Midbrain (tissue), 1 donor: ENCODE measurements at places on chromosomes 3 and 15.

GRCh38 chr15:92069308-92070250, 216.1 kb downstream of the SLCO3A1 start:
- DNase-seq: no peak

DNA sequence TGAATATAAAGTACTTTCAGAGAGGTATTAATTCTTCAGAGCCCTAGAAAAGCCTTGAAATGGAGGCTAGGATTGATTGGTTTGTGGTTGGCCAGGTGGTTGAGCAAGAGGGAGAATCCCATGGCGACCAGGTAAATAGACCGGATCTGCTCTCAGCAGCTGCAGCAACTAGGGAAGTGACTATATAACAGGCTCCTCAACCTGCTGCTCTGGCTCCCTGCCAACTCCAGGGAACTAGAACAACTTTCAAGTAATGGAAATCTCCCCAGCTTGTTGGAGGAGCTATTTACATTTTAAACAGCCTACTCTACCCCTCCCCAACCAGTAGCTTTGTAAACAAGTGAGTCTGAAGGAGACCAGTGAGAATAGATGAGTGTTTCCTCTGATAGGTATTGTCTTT, 121.8 kb upstream of the CADM2 start:
- no peak for DNase-seq

- no peak for DNase-seq
These were observed 57.9 kb upstream of the SEC22A start for GRCh38 chr3:123143669-123144411.

GRCh38 chr3:4060064-4060463, 243.1 kb upstream of the SETMAR start:
- no peak for DNase-seq

DNA sequence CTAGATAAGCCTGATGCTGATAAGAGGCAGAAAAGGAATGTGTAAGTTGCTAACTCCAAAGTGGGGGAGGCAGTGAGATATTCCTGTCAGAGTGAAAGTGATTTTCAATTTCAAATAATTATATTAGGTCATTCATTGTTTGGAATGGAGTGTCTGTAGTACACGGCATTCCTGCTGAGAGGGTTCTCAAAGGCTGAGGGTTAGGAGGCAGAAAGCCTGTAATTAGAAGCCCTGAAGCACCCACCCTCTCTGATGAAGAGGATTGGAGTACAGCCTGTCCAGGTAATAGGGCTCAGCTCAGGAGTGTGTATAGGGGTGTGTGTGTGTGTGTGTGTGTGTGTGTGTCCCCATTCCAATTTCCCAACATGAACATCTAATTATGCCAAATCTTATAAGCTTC, 486.8 kb downstream of the MAGI1 start:
- no peak for DNase-seq

DNA sequence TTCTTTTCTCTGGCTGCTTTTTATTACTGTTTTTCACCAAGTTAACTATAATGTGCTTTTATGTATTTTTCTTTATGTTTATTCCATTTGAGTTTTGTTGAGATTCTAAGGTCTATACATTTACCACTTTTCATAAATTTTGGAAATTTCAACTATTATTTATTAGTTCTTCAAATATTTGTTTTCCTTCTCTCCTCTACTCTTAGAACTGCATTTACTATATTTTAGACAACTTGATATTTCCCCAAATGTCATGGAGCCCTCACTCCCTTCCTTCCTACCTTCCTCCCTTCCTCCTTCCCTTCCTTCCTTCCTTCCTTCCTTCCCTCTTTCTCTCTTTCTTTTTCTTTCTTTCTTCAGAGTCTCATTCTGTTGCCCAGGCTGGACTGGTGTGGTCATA, 81.4 kb upstream of the TNIK start:
- no peak for DNase-seq

DNA sequence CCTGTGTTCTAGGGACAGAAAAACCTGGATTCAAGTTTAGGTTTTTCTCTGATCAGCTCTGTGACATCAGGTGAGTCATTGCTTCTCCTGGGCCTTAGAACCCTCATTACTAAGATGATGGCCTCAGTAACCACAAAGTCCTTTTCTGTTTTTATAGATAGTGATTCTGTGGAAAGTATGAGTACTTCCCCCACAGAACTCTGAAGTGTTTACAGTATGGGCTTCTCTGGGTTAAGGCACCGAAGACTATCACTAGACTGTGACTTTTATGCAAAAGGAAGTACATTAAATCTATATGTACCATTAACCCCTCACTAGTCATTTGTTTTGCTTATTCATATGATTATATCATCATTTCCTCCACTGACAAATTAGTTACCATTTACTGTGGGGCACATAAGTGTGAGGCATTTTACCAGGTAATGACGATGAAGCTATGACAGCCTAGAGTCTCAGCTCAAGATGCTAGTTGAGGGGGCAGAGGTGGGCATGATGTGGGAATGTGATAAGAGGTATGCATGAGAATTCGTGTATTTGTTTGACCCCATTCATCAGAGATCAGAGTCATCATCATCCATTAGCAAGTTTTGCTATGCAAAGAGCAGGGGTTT, 15.0 kb upstream of the RORA start:
- no peak for DNase-seq

DNA sequence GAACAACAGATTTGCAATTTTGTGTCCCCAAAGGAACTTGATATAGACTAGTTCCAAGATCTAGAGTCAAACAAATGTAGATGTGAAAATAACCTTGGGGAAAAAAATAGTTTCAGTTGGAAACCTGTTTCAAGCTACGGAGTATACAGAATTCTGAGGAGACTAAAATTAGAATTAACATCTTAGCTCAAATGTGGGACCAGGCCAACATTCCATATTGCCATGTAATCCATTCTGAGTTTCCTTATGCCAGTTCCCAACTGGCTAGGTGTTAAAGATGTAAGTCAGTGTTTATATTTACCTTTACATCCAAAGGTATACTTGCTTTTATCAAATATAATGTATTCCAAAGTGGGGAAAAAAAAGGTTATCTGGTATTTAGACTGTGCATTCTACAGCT, 76.3 kb downstream of the UBE3A start:
- no peak for DNase-seq

- no peak for DNase-seq
These were observed 7.4 kb downstream of the STIMATE start for GRCh38 chr3:52889901-52890300.

- no peak for DNase-seq
These were observed 90.1 kb downstream of the CHST2 start for GRCh38 chr3:143209715-143210059.
